ENCODE measurements at places on chromosomes 11 and 22.
A peak's percentile ranks its signal among the peaks of the same experiment; 100 is the strongest.

GRCh38 chr11:92954003-92954402 lies 15.4 kb upstream of the MTNR1B start:
- no peak for DNase-seq

- no peak for DNase-seq
These were observed 9.4 kb downstream of the IGSF9B start for GRCh38 chr11:133947321-133947756.

DNA sequence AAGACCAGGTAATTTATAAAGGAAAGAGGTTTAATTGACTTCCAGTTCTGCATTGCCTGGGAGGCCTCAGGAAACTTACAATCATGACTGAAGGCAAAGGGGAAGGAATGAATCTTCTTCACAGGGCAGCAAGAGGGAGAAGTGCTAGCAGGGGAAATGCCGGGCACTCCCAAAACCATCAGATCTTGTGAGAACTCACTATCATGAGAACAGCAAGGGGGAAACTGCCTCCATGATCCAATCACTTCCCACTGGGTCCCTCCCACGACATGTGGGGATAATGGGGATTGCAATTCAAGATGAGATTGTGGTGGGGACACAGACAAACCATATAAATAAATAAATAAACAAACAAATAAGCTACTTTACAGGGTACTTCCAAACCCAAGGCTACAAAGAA lies 28.8 kb upstream of the EXPH5 start:
- DNase-seq, result no peak

GRCh38 chr11:9990221-9990973 lies 303.6 kb downstream of the SBF2 start:
- DNase-seq, result no peak

- no peak for DNase-seq
These were observed 31.1 kb downstream of the IGF2 start for GRCh38 chr11:2107941-2108630.

GRCh38 chr11:64850979-64851567 lies 6.6 kb upstream of the CDC42BPG start:
- DNase-seq, result no peak

GRCh38 chr11:67486481-67487195 lies 3.8 kb downstream of the AIP start:
- DNase-seq, result no peak

DNA sequence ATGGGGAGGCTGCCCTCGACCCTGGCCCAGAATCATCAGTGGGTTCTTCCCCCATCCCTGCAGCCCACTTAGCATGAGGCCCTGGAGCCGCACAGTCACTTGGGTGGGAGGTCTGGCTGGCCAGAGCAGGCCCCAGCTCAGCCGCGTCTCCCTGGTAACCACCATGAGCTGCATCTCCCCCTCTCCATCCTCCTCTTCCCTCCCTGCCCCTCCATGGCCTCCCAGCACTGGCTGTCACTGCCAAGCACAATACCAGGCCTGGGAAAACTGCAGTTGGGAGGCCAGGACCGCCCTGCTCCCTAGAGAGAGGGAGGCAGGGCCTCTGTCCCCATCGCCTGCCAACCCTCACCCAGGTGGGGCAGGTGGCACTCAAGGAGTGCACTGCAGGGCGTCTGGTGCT lies 8.0 kb downstream of the CSDC2 start:
- DNase-seq, result no peak

- no peak for DNase-seq
These were observed 964 bp upstream of the REXO2 start for GRCh38 chr11:114438303-114438702.

DNA sequence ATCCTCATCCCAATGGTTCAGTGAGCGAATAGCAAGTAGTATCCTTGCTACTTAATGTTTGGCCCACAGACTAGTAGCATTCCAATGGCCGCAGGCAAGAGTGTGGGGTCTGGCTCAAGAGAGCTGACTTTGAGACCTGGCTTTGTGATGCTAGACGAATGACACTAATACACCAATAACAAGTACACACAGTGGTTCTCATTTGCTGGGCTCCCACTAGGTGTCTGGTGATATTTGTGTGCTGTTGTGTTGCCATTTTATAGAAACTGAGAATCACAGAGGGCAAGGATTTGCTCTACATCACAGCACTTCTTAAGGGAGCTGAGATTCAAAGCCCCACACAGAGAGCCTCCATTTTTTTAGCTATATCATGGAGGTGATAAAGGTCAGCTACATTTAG lies 351.2 kb downstream of the TENM4 start:
- DNase-seq, result no peak

GRCh38 chr11:70230151-70230839 lies 27.2 kb downstream of the FADD start:
- no peak for DNase-seq

DNA sequence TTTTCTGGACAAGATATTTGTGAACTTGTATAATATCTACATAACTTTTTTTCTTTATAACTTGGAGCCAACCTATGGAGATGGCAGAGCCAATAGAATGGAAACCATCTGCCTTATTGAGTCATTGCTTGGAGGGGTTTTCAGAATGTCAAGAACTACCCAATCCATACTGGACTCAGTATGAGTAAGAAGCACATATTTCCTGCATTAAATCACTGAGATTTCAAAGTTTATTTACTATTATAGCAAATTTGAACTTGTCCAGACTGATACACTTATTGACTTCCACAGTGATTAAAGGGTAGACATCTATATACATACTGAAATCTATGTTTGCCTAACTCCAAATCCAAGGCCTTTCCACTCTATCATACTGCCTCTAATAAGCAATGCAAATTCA lies 704.0 kb downstream of the KCNA4 start:
- DNase-seq, result no peak

DNA sequence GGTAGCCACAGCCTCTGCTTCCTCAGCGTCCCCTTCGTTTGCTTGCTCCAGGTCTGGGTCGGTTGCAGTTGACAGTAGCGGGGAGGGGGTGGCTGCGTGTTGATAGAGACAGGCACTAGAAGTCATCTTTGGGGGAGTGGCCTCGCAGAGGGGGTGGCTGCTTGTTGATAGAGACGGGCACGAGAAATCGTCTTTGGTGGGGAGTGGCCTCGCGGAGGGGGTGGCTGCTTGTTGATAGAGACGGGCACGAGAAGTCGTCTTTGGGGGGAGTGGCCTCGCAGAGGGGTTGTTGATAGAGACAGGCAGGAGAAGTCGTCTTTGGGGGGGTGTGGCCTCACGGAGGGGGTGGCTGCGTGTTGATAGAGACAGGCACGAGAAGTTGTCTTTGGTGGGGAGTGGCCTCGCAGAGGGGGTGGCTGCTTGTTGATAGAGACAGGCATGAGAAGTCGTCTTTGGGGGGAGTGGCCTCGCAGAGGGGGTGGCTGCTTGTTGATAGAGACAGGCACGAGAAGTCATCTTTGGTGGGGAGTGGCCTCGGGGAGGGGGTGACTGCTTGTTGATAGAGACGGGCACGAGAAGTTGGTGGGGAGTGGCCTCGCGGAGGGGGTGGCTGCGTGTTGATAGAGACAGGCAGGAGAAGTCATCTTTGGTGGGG lies 328.3 kb downstream of the TBC1D22A start:
- DNase-seq, result no peak

DNA sequence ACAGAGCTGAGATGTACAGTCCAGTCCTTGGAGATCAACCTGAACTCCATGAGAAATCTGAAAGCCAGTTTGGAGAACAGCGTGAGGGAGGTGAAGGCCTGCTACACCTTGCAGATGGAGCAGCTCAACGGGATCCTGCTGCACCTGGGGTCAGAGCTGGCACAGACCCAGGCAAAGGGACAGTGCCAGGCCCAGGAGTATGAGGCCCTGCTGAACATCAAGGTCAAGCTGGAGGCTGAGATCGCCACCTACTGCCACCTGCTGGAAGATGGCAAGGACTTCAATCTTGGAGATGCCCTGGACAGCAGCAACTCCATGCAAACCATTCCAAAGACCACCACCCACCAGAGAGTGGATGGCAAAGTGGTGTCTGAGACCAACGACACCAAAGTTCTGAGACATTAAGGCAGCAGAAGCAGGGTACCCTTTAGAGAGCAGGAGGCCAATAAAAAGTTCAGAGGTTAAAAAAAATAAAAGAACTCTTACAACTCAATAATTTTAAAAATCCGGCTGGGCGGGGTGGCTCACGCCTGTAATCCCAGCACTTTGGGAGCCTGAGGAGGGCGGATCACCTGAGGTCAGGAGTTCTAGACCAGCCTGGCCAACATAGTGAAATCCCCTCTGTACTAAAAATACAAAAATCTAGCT lies 69.9 kb upstream of the RTL6 start:
- peak; percentile 4 for DNase-seq

DNA sequence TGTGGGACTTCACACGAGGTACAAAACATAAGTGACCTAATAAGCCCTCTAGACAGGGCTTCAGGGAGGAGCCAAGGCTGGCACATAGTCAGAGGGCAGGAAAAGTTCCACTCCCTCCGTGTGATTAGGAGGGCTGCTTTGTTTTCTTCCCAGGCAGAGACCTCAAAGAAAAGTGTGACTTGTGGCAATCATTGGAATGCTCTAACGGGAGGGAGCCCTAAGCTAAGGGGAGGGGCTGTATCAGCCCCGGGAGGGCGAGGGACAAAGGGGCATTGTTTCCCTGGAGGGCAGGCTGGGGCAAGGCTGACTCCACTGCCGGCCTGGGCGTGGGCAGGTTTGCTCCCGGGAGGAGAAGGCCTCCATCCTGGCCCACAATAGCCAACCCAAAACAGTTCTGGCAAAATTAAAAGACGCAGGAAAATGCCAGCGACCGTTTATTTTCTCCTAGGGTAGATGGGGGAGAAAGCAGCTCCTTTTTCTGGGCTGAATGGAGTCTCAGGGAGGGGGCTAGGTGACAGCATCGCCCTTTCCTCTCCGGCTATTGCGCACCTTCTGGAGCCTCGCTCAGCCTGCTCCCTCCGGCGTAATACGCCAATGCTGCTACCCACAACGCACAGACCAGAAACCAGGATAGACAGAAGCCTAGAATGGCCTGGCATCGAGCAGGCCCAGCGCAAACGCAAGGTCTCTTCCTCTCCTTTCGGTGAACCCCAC lies 60.2 kb downstream of the ENDOD1 start:
- no peak for DNase-seq

- no peak for DNase-seq
These were observed 1.8 kb downstream of the SERGEF start for GRCh38 chr11:18010977-18011586.

GRCh38 chr11:100732949-100733348 lies 45.9 kb downstream of the ARHGAP42 start:
- DNase-seq, result no peak

DNA sequence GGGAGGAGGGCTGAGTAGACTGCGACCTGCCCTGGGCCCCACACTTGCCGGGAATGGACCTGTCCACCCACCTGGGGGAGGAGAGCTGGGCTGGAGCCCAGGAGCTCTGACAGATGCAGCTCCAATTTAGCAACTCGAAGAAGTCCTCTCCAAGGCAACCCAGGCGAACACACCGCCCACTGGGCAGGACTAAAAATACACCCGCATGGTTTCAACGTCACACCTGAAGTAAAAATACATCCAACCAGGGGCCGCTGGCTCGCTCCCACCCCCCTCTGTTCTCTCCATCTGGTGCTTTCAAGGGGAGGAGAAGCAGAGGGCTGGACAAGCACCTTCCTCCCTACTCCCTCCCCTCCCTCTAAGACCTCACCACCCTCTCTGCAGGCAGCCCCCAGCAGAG lies 119.9 kb downstream of the FEZ1 start:
- no peak for DNase-seq

GRCh38 chr22:30079952-30080533 lies at the start of gene HORMAD2:
HORMAD2 (plus strand) TSS chr22:30080464; CDS start chr22:30093953, 13,489 bp downstream.
- DNase-seq, result no peak

DNA sequence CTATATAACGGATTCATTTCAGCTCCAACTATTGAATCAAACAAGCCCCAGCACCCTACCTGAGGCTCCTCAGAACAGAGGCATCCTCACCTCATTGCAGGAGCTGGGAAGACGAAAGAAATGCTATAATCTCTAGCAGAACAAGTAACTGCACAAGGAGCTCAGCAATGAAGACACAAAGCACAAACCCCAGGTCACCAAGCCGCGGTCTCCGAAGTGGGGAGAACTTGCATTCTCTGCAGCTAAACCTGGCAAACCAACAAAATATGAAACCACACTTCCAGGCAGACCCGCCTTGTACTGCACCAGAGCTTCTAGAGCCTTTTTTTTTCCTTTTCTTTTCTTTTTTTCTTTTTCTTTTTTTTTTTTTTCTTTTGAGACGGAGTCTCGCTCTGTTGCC lies 21.8 kb upstream of the CD5 start:
- no peak for DNase-seq

DNA sequence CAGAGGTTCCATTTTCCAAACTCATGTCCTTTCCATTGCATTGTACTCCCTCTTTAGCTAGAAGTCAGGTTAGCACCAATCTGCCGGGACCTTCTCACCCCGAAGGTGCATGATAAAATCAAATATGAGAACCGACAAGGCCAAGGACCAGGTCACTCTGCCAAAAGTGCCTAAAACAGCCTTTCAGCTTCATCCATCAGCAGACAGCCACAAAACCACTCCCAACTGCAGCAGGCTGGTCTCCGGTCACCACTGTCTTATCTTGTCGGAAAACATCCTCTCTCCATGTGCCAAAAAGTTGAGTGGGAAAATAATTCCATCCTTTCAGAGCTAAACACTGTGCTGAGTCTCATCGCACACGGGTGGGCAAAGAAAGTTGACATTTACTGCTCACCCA lies 1.4 kb downstream of the PI4KA start:
- DNase-seq, result no peak

- no peak for DNase-seq
These were observed 23.3 kb downstream of the KCNJ5 start for GRCh38 chr11:128914216-128915148.

DNA sequence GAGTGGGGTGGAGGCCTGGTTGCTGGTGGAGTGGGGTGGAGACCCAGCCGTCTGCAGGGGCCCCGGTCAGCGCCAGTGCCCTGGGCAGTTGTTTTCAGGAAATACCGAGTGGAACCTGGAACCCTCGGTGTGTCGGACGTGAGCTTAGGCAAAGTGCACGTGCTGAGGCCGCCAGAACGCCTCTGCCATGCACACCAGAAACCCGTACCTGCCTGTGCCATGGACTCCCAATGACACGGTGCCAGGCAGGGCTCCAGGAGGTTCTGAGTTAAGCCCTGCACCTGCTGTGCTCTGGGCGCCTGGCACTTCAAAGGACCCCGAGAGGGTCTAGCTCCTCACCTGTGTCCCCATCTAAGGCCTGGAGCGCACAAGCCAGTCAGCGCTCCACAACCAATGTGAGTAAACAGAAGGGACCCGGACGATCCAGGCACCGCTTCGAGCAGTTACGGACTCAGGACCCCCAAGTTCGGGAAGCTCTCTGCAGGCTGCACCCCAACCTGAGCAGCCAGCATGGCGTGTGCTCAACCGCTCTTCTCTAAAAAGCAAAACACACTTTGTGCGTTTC lies 12.3 kb downstream of the TOLLIP start:
- no peak for DNase-seq

Measured in NCI-H1930 (cell line).